ENCODE measurements at places on chromosomes 7 and 10.

DNA sequence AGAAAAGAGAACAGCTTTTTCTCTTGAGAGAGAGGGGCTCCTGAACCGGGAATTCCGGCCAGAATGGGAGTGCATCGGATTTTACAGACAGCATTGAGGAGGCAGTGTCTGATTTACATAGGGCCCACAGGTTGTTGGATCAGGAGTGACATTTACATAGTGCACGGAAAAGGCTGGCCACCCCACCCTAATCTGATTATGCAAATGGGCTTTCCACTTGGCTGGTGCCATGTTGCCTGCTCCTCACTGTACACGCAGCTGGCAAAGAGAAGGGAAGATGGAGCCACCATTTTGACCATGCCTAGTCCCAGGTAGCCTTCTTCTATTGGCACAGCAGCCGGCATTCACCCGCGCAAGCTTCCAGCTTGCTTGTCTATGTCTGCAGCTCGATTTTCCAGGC lies 77.5 kb upstream of the FAM171A1 start:
- no peak for DNase-seq

- no peak for DNase-seq
Observed at GRCh38 chr7:36244429-36244828, 91.4 kb downstream of the EEPD1 start.

DNA sequence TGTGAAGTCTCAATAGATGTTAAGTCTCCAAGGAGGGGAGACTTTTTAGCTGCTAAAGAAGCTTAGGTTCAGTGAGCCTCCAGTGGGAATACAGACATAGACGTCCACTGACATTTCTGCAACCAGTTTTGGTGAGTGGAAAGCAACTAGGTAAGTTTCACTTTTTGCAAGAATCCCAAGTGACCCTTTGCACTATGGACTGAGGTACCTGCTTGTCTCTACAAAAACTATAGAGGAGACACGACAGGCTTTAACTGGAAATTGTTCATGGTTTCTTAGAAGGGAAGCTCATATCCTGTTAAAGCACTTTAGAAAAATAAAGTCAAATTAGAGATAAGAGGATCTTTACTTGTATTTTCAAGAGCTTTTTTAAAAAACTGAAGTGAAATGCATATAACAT lies 38.6 kb downstream of the GBF1 start:
- DNase-seq = no peak

GRCh38 chr7:123871998-123872867 lies 27.3 kb downstream of the HYAL4 start:
- DNase-seq = peak; percentile 3

DNA sequence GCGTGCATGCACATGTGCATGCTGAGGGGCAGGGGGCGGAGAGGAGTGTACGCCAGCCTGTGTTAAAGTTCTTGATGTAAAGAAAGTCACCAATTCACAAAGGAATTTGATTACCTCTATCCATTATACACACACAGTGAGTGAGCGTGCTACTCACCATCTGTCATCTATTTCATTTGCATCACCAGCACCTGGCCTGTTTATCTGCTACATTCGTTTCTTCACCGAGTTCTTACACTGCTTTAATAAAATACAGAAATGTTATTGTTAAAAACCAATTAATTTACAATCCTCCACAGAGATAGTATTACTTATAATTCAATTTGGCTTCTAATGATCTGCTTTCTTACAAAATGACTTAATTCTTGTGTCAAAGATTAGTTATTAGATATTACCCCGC lies 32.6 kb downstream of the NEUROD6 start:
- no peak for DNase-seq

GRCh38 chr7:98668255-98668654 lies 51.2 kb downstream of the NPTX2 start:
- DNase-seq = no peak

- no peak for DNase-seq
Observed at GRCh38 chr7:27339478-27339877, 96.9 kb downstream of the EVX1 start.

GRCh38 chr7:25663877-25664276 lies 435.6 kb upstream of the NPVF start:
- no peak for DNase-seq

- peak; percentile 30 for DNase-seq
Observed at GRCh38 chr7:68629-69028, 123.7 kb upstream of the FAM20C start.

DNA sequence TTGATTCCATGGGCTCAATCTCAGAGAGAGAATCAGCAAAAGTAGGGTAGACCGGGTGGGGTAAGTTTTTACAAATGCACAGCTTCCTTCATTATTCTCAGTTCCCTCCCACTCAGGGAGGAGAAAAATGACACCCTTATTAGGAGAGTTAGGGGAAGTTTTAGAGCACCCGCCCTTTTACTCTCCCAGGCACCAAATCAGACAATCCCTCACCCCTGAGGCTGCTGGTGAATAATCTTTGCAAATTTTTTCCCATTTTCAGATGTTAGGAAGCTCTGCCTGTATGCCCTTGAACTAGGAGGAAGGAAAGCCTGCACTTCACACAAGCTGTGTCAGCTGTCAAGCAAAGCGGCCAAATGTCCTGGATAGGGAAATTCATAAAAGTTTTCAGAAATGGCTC lies 834.9 kb downstream of the GRID1 start:
- DNase-seq = no peak

GRCh38 chr10:93150990-93151547 lies 77.4 kb downstream of the CYP26A1 start:
- no peak for DNase-seq

DNA sequence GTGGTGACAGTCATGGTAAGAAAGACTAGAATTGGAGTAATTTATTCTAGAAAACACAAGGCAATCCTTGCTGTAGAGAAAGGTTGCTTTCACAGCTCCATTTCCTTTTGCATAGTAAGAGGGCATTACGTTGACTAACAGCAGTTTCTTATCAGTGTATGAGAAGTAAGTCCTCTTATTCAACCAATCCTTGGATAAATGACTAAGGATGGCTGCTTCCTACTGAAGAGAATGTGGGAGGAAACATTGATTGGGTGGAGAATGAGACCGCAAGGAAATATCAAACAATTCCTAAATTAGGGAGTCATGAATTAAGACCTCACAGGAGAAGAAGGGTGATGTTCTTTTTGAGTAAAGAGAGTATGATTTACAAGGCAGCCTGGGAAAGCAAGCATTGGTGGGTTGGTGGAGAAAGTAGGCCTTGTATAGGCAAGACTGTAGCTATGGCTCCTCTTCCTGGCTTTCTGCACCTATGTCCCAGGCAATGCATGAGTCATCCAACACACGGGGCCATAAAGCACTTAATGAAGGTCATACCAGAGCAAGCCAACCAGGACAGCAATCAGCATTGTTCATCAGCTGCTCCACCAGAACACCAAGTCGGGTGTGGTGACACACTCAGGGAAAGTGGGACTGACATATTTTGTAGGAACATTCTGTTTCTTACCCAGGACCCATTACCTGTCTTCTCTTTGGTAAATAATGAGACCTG lies 5.6 kb downstream of the MGAM start:
- no peak for DNase-seq

- no peak for DNase-seq
Observed at GRCh38 chr7:132871419-132871818, 210.5 kb downstream of the CHCHD3 start.

DNA sequence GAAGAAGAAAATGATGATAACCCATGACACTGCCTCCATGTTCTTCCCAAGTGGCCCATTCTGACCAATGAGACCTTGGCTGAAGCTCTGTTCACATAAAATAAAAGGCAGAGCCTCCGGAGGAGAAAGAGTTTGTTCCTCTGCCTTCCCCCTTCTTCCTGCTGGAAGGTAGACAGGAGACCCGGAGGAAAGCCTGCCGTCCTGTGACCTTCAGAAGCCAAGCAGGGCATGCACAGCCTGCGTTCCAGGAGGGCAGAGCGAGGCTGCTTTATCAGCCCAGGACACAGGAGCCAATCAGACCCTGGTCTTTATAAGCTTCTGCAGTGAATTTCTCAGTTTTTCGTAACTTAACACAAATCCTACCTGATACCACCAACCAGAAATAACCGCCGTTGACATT lies 8.6 kb upstream of the GRID1 start:
- no peak for DNase-seq

- no peak for DNase-seq
Observed at GRCh38 chr7:82762880-82763279, 319.3 kb upstream of the CACNA2D1 start.

DNA sequence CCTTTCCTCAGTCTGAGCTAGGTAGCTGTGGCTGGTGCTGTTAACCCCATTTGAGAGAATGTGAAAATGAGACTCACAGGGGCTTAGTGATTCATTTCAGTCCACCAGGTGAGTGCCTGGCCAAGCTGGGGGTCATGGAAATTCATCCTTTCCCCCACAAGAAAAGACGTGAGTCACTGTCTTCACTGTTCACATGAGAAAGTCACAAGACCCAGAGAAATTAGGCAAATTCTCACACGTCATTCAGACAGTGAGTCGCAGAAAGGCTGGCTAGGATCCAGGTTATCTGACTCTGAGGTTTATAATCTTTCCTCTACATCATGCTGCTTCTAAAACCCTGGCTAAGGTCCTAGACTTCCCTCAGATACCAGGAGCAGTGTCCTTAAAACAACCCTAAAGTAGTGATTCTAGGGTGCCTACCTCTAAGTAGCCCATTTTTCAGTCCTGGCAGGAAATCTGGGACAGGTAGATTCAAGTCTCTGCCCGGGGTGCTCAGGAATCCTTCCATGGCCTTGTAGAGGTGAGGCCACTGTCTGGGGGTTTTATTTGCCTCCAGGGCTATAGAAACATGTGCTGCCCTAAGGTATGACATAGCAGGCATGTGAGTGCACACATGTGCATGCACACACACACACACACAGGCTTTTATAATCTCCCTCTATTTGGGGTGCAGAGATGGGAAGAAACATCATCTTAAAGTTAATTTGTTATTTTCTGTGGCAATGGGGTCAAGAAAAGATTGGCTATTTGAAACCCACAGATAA lies 427.9 kb upstream of the CELF2 start:
- peak; percentile 8 for DNase-seq
